ENCODE measurements at places on chromosomes 1 and 21. TPM values are rescaled to one million over a fixed set of nuclear protein-coding genes. Genes with fewer than 3 reads are reported as not detected.
A peak's percentile ranks its signal among the peaks of the same experiment; 100 is the strongest.

The RAB25 gene
- 94.8 TPM for total RNA-seq

The FMOD gene
- 18.9 TPM for total RNA-seq

The RNU1-3 gene
- total RNA-seq, result 2,720 TPM

The SPRR2B gene
- not detected for total RNA-seq

The COL8A2 gene
- 18.9 TPM for total RNA-seq

- H3K27ac ChIP-seq, result no peak overlapping the region
- H3K27me3 ChIP-seq, result no peaks in the 10 kb centered on the region
- DNase-seq, result no peak
Observed at GRCh38 chr1:37574834-37575480, 18.2 kb downstream of the DNALI1 start.

- no peak for DNase-seq
- H3K27me3 ChIP-seq, result no peaks in the 10 kb centered on the region
- H3K4me1 ChIP-seq, result no peaks in the 10 kb centered on the region
Observed at GRCh38 chr1:89587729-89588161, 45.2 kb upstream of the LRRC8C start.

GRCh38 chr1:14620941-14621340, 22.5 kb downstream of the KAZN start:
- no peak overlapping the region for H3K27ac ChIP-seq
- H3K4me1 ChIP-seq, result no peaks in the 10 kb centered on the region
- no peaks in the 10 kb centered on the region for H3K36me3 ChIP-seq
- H3K27me3 ChIP-seq, result no peaks in the 10 kb centered on the region
- no peak for DNase-seq

DNA sequence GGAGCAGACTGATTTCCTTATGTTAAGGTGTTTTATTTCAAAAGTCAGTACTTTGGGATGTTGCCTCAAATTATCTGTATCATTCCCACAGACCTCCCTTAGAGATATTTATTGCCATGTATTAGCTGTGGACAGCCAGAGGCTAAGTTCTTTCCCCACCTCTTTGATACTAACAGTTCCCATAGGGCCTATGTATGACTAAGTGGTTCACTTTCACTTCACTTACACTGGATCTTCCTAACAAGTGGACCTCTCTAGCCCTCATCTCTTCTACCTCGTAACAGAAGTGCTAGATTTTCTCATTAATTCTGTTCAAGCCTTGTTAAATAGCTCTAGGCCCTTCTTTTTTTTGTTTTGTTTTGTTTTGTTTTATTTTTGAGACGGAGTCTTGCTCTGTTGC, 6.2 kb downstream of the TRAF5 start:
- no peak for DNase-seq
- no peaks in the 10 kb centered on the region for H3K27me3 ChIP-seq
- no peaks in the 10 kb centered on the region for H3K36me3 ChIP-seq

DNA sequence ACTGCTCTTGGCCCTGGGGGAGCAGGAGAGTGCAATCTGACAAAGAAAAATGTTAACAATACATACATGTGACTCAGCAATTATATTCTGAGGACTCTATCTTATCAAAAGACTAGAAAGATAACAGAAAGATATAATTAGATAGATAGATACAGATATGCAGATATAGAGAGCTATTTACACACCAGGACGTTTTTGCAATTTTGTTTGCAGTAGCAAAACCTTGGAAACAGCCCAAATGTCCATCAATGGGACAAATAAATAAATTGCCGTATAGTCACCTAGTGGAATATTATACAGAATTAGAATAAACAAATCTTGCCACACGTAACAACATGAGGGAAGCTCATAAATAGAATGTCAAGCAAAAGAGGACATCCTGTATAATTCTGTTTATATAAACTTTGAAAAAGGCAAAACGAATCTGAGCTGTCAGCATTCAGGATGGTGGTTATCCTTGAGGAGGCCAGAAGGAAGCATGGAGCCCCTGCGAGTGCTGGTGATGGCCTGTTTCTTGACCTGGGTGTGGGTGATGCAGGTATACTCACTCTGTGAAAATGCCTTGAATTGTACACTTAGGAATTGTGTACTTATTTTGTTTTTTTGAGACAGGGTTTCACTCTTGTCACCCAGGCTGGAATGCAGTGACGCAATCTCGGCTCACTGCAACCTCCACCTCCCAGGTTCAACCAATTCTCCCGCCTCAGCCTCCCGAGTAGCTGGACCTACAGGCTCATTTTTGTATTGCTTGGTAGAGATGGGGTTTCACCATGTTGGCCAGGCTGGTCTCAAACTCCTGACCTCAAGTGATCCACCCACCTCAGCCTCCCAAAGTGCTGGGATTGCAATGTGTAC, 12.8 kb upstream of the TRIM63 start:
- no peak overlapping the region for H3K4me3 ChIP-seq
- H3K27ac ChIP-seq, result no peak overlapping the region
- H3K27me3 ChIP-seq, result no peaks in the 10 kb centered on the region

- DNase-seq, result no peak
- H3K4me3 ChIP-seq, result no peak overlapping the region
- no peaks in the 10 kb centered on the region for H3K36me3 ChIP-seq
- H3K27ac ChIP-seq, result no peak overlapping the region
Observed at GRCh38 chr1:216064643-216065042, 358.6 kb downstream of the USH2A start.

- H3K4me1 ChIP-seq, result peaks cover 46% of the 10 kb centered on the region
- no peaks in the 10 kb centered on the region for H3K36me3 ChIP-seq
- H3K27me3 ChIP-seq, result no peaks in the 10 kb centered on the region
- H3K27ac ChIP-seq, result peak overlapping the region; percentile 64
Observed at GRCh38 chr1:16174886-16175598, 19.2 kb upstream of the EPHA2 start.

DNA sequence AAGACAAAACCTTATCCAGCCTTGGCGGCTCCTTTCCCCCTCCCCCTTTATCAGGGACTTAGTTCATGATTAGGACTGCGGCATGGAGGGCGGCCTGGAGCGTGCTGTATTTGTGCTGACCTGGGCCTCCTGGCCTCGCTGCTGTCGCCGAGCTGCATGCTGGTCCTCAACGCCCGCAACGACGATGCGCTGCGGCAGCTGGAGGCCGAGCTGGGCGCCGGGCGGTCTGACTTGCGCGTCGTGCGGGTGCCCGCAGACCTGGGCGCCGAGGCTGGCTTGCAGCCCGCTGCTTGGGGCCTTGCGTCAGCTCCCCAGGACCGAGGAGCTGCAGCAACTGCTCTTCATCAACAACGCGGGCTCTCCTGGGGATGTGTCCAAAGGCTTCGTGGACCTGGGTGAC, 70.9 kb downstream of the TM2D1 start:
- no peaks in the 10 kb centered on the region for H3K27me3 ChIP-seq
- H3K4me3 ChIP-seq, result no peak overlapping the region
- no peak for DNase-seq
- H3K36me3 ChIP-seq, result no peaks in the 10 kb centered on the region
- no peak overlapping the region for H3K27ac ChIP-seq

DNA sequence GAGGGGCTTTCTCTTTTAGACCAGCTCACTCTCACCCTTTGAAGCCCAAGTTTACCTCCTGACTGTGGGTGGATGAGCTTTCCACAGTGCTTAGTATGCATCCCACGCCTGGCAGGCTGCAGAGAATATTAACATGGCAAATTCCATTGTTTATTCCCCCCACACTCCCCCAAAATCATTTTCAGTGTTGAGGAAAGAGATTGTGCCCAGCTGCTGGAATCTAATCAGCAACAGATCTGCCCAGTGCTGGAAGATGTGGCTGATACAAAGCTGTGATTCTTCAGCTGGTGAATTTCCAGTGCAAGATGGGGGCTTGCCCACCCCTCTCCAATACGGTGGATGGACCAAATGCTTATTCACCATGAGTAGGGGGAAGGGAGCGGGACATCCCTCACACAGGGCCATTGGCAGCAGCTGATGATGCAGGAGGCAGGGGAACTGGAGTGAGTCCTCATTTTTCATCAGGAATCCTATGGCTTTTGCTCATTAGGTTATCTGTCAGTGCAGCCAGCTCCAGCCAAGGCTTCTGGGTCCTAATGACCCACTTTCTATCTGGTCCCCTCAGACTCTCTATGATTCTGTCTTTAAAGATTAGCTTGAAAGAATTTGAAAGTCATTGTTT, 39.7 kb upstream of the KCNA3 start:
- H3K27ac ChIP-seq, result no peak overlapping the region
- no peaks in the 10 kb centered on the region for H3K36me3 ChIP-seq
- H3K4me3 ChIP-seq, result no peak overlapping the region
- H3K4me1 ChIP-seq, result no peaks in the 10 kb centered on the region
- no peaks in the 10 kb centered on the region for H3K27me3 ChIP-seq

GRCh38 chr1:224735159-224735558, 119.0 kb downstream of the CNIH3 start:
- no peak for DNase-seq
- no peak overlapping the region for H3K4me3 ChIP-seq

- H3K36me3 ChIP-seq, result peaks cover 70% of the 10 kb centered on the region
- peaks cover 88% of the 10 kb centered on the region for H3K4me1 ChIP-seq
- H3K27ac ChIP-seq, result peak overlapping the region; percentile 86
Observed at GRCh38 chr1:207805841-207806421, 54.1 kb downstream of the CD46 start.

DNA sequence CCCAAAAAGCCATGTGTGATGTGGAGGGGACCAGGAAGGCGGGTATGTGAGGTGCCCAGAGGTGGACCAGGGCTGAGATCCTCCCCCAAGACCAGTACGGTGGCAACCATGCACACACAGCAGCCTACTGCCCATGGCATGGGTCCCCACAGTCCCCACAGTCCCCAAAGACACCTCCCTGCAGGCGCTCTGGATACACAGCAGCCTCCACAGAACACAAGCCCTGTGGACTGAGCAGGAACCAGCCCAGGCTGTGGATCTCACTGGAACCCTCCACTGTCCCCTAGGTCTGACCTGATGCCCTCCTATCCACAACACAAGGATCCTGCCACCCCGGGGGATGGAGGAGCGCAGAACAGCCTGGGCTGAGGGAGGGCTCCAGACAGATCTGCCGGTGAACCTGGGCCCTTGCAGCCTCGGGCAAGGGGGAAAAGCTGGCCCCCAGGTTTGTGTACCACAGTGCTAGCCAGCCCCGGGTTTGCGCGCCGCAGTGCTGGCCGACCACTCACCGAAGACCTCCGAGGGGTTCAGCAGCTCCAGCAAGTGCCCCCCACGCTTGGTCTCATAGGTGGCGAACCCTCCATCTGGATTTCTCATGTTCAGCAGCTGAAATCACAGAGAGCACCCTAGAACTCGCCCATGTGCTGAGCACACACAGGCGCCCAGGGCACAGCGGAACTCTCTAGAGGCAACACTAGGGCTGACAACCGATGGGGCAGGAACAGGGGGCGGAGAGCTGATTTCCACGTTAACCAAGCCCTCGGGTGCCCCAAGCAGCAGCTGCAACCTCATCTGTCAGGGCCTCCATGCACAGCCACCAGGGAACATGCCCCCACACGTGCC, 22.1 kb upstream of the SPATC1L start:
- H3K36me3 ChIP-seq, result peaks cover 53% of the 10 kb centered on the region
- no peak for DNase-seq
- H3K4me1 ChIP-seq, result no peaks in the 10 kb centered on the region
- no peak overlapping the region for H3K4me3 ChIP-seq
- no peak overlapping the region for H3K27ac ChIP-seq
- no peaks in the 10 kb centered on the region for H3K27me3 ChIP-seq

GRCh38 chr1:205971082-205971481, 27.8 kb upstream of the SLC26A9 start:
- no peaks in the 10 kb centered on the region for H3K27me3 ChIP-seq
- H3K4me1 ChIP-seq, result no peaks in the 10 kb centered on the region

DNA sequence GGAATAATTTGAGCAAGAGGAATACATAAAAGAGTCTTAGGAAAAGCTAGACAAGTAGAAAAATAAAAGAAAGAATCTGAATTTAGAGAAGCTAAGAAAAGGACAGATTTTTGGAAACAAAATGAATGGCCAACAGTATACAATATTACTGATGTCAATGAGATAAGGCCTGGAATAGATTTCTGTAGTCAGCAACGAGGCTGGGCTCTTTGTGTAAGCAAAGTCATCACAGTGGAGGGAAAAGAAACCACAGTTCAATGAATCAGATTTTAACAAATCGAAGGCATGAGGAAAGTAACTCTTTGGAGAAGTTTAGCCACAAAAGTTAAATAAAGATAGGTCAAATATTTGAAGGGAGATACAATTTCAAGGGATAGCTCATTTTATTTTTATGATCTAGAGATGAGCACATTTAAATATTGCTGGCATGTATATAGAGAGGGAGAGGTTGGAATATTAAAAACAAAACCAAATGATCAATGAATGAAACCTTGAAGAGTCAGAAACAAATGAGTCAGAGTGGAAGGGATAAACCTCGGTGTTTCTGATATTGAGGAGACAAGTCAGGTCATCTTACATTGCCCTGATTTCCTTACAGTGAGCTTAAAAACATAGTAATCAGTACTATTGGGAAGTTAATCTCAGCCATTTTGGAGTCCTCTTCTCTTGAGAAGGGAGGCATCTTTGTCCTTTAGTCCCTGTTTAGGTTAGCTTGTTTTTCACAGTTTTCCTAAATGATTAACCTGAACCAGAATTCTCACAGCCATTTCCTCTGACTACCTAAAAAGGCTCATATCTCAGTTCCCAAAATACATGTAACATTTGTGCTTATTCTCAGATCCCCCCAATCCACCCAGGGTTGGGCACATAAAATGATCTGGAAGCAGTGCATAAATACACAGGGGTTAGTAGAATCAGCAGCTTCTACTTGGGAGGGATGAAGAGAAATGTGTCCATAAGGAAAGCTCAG, 620.0 kb upstream of the B3GALT2 start:
- H3K36me3 ChIP-seq, result no peaks in the 10 kb centered on the region
- no peak for DNase-seq
- H3K4me3 ChIP-seq, result no peak overlapping the region
- no peaks in the 10 kb centered on the region for H3K4me1 ChIP-seq
- H3K27ac ChIP-seq, result no peak overlapping the region

- H3K27me3 ChIP-seq, result no peaks in the 10 kb centered on the region
- peaks cover 8% of the 10 kb centered on the region for H3K4me1 ChIP-seq
- no peak for DNase-seq
- H3K27ac ChIP-seq, result no peak overlapping the region
Observed at GRCh38 chr1:39685071-39685470, 6.2 kb downstream of the HPCAL4 start.

- no peak for DNase-seq
- no peaks in the 10 kb centered on the region for H3K27me3 ChIP-seq
- peaks cover 79% of the 10 kb centered on the region for H3K4me1 ChIP-seq
- H3K4me3 ChIP-seq, result no peak overlapping the region
Observed at GRCh38 chr1:208208132-208208487, 36.1 kb downstream of the PLXNA2 start.
